T-helper 1 cell (primary cell): ENCODE measurements at places on chromosomes 7 and 10.

GRCh38 chr10:26334232-26334931, 103.8 kb upstream of the APBB1IP start:
- no peak for DNase-seq

- DNase-seq, result no peak
Measured at GRCh38 chr10:28946479-28946878, 269.2 kb downstream of the BAMBI start.

DNA sequence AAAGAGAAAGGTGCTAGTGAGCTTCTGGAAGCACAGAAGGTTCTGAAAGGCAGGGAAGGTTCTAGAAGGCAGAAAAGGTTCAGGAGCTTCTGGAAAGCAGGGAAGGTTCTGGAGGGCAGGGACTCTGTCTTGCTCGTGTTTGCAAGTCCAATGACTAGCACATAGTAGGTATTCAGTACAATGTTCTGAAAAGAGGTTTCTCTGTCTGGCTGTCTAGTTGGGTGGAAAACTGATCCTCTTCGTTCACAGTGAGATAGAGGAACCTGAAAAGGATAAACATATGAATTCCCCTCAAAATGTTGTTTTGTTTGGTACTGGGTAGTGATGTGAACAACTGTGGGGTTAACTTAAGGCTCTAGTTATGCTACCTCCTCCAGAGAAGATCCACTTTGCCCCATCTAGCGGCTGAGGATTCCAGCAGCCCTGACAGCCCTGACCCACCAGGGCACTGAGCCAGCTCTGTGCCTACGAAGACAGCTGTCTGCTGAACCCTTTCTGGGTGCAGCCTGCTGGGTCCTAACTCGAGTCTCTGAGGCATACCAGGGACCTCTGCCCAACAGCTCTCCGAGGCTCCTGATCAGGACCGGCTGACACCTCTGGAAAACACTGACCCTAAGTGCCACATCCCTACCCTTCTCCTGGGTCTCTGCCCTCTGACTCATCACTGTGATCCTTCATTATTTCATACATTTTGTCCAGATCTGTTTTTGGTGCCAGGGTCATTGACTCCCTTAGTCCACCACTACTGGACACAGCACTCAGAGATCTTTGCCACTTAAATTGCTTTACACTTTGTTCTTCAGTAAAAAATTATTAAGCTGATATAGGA, 15.4 kb downstream of the PTPRN2 start:
- no peak for DNase-seq

DNA sequence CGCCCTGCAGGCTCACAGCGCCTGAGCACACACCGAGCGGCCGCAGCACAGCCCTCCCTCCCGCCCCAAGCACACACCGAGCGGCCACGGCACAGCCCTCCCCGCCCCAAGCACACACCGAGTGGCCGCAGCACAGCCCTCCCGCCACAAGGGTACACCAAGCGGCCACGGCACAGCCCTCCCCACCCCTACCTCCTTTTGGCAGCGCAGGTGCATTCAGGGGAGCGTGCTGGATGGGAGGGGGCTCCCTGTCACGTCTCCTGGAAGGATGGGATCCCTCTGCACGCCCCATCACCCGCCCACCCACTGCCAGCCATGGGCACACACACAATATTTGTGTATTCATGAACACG, 482.6 kb downstream of the DNAJB6 start:
- DNase-seq, result no peak

GRCh38 chr7:91266689-91267090, 2.5 kb downstream of the FZD1 start:
- no peak for DNase-seq

- DNase-seq, result no peak
Measured at GRCh38 chr10:111784436-111784835, 399.1 kb downstream of the GPAM start.

DNA sequence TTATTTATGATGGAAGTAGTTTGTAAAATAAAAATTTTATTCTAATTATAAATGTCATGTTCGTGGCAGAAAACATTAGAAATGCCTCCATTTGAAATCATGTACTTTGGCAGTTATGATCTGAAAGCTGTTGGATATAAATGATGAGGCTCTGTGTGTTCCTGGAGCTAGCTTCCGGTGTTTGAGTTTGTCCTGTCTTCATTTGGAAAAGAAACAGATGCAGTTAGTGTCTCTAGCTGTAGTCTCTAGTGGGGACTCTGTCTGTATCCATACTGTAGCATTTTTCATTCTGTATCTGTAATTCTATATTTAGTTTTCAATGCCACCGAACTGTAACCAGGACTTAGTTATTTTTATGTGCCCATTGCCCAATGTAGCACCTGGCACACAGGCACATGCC, 197.0 kb upstream of the FZD1 start:
- no peak for DNase-seq

DNA sequence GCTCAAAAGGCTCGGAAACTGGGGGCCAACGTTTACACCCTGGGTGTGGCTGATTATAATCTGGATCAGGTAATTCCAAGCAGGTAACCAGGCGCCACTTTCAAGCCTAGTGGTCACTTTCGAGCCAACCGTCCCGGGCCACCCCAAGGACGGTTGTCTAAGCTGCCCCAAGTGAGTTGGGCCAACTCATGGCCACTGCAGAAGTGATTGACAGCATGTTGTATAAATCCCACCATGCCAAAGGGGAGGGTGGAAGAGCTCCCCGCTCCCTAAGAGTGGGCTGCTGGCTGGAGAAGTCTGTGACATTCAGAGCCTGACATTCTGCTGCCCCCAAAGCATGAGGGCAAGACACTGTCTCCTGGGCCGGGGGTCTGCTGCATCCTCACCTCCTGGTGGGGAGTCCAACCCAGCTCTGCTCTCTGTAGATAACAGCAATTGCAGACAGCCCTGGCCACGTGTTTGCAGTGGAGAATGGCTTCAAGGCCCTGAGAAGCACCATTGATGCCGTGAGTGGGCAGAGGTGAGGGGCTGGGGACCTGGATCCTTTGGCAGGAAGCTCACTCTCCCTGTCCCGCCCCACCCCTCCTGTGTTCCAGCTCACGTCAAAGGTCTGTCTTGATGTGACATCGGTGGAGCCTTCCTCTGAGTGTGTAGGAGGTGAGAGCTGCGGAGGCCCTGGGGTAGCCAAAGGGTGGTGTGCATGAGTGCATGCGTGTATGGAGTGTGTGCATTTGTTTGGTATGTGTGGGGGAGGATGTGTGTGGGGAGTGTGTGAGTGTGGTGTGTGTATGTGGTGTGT, 10.8 kb downstream of the ANTXRL start:
- DNase-seq, result no peak

DNA sequence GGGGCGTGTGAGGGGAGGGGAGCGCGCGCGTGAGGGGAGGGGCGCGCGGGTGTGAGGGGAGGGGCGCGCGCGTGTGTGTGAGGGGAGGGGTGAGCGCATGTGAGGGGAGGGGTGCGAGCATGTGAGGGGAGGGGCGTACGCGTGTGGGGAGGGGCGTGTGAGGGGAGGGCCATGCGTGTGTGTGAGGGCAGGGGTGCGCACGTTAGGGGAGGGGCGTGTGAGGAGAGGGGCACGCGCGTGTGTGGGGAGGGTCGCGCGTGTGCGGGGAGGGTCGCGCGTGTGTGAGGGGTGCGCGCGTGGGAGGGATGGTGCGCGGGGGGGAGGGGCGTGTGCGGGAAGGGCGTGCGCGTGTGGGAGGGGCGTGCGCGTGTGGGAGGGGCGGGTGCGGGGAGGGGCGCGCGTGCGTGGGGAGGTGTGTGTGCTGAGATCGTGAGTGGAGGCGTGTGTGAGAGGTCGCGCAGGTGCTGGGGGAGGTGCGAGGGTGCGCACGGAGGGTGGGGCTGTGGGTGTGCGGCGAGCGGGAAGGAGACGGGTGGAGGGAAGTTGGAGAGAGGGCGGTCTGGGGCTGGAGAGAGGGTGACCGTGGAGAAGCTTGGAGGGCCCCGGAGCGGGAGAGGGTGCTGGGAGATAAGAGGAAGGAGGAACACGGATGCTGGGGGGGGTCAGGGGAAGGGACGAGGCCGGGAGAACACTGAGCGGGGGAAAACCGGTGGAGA, 19.7 kb downstream of the MXI1 start:
- no peak for DNase-seq
